ENCODE measurements at places on chromosomes 2 and 18. TPM values are rescaled to one million over a fixed set of nuclear protein-coding genes. Genes with fewer than 3 reads are reported as not detected.

Gene STK25
- 120 TPM for polyA plus RNA-seq

- no peak for DNase-seq
These were observed 289.5 kb upstream of the SLC14A2 start for GRCh38 chr18:45325778-45326177.

GRCh38 chr2:198242093-198242492 lies 437.7 kb downstream of the PLCL1 start:
- DNase-seq: no peak

- DNase-seq: peak; percentile 30
These were observed 61.2 kb downstream of the CCDC85A start for GRCh38 chr2:56244911-56245530.

- DNase-seq: peak; percentile 47
These were observed 21.7 kb downstream of the ZDBF2 start for GRCh38 chr2:206296128-206296527.

GRCh38 chr2:164911832-164912231 lies 43.5 kb downstream of the SLC38A11 start:
- no peak for DNase-seq

DNA sequence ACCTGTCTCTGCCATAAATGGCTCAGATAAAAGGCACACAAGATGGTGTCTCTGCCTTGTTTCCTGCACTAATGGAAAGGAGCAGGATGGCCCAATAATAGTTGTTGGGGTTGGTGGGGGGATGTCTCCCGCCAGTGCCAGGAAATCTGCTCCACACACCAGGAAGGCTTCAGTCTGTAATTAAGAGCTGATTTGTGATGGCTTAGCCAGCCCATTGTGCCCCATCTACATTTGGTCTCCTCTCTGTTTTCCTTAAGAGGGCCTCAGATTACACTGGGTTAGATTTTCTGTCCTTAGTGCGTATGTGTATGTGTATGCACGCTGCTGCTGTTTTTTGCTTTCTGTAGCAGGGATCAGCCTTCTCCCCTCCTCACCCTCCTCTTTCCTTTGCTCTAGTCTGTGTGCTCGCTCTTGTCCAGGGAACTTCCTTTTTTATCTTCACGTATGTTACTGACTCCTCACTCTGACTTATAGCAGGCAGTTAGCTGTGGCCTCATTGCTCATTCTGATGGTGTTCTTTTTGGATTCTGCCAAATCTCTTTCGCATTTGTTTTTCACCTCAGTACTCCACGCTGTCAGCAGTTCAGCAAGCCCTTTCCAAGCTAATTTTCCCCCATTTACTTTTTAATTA lies 33.4 kb upstream of the MGAT5 start:
- no peak for DNase-seq

Gene AGAP1
- 3.0 TPM for polyA plus RNA-seq

Gene APCDD1
- polyA plus RNA-seq: 0.30 TPM

DNA sequence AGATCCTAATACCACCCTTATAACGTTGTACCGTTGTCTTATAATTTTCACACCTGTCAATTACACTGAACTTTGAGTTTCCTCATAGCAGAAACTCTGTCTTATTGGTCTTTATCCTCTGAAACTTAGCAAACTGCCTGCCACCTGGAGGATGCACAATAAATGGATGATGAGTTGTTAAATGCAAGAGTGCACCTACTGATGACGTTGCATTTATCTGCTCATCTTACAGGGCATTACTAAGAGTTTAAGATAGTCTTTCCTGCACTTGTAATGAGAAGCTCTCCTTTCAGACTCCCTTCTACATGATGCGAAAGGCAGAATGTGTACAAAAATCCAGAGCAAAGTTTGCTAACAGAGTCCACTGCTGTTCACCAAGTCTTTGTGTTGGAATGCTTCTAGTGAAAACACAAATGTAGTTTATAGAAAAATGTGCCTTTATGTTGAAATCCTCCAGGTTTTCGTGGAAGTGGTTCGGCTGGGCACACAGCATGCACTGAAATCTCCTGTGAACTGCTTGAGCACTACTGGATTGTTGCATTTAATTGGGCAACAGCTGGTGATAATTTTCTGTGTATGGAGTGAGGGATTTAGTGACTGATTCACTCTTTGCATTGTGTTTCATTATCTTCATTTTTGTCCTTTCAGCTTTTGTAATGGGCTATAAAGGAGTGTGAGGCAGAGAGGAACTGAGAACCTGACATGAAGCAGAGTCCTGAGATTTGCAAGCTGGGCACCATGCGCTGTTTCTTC lies 665.8 kb upstream of the ID2 start:
- DNase-seq: no peak

Gene CXCR1
- polyA plus RNA-seq: not detected

DNA sequence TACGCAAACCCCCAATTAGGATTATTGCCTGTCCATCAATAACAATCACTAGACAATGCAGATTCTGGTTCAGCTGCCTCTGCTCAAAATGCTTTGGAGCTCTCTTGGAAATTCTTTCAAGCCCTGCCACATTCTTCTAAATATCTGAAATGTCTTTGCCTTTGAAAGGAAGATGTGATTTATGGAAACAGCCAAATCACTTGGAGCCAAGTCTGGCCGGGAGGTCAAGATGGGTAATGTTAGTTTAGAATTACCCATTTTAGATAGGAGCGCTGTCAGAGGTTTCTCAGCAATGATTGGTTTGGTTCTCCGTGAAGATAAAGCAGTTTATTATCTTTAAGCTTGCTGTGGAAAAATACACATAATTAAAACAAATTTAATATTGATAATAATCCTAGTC lies 306.7 kb downstream of the SETBP1 start:
- no peak for DNase-seq

DNA sequence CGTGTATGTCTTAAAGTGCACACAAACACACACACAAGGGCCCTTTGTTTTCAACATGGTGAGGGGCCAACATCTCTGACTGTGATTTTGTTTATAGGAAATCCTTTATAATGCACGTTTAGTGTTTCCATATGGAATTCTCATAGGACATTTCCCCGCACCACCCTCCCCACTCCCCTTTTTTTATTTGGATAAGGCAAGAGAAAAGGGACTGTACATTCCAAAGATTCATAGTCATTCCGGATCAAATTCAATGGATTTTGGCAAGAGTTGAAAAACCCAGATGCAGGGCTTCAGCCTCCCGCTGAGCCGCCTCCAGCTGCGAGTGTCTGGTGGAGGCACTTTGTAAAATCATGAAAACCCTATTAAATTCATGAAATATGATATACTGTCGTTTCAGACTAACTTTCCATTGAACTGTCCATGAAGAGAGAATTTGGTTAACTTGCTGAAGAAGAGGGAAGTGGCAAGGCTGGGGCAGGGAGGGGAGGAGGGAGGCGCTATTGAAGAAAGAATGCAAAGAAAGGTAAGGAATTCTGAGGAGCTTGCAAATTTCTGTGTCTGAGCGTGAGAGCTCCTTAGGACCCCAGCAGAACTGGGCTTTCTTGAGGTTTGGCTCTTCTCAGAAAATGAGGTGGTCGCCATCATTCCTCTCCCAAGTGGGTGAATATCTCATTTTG lies 25.8 kb upstream of the SLC14A2 start:
- DNase-seq: peak; percentile 87

GRCh38 chr18:24369426-24369825 lies 28.2 kb downstream of the OSBPL1A start:
- peak; percentile 3 for DNase-seq

Gene REG3G
- polyA plus RNA-seq: not detected

DNA sequence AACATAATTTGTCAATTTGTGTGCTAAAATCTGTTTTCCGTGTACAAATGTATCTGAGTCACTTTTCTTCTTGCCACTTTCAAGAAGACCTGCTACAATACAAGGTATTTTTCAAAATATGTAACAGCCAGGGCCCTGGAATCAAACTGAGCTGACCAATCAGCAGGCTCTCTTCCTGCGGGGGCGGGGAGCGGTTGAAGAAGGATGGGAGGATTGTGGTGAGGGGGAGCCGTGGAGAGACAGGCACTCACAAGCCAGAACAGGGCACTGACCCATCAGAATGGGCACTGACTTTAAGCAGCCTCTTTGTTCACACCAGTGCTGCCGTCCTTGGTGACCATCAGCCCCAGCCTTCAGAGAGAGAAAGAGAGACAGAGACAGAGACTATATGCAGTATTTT lies 40.6 kb upstream of the CCNYL1 start:
- no peak for DNase-seq

- DNase-seq: peak; percentile 42
These were observed 1.3 kb downstream of the CEP68 start for GRCh38 chr2:65057391-65058052.

GRCh38 chr18:75438891-75439290 lies 11.4 kb upstream of the SMIM21 start:
- DNase-seq: peak; percentile 32

DNA sequence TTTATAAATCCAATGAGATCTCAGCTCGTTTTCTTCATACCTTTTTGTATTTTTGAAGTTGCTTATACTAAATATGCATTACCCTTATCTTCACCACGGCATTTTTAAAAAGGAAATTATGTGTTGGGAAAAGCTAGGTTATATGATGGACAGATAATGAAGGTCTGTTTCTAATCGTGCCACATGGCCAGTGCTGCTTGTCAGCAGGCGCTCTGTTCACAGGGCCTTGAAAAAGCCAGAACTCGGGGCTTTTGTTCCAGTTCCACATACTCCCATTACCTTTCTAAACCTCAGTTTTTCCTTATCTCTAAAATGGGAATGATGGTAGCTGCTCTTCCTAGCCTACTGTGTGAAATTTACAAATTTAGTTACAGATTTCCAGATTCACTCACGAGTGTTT lies 42.0 kb downstream of the EPAS1 start:
- DNase-seq: no peak

Gene SH3RF3
- 2.1 TPM for polyA plus RNA-seq

Gene TACR1
- 0.05 TPM for polyA plus RNA-seq

Gene IL18R1
- polyA plus RNA-seq: 1.1 TPM

DNA sequence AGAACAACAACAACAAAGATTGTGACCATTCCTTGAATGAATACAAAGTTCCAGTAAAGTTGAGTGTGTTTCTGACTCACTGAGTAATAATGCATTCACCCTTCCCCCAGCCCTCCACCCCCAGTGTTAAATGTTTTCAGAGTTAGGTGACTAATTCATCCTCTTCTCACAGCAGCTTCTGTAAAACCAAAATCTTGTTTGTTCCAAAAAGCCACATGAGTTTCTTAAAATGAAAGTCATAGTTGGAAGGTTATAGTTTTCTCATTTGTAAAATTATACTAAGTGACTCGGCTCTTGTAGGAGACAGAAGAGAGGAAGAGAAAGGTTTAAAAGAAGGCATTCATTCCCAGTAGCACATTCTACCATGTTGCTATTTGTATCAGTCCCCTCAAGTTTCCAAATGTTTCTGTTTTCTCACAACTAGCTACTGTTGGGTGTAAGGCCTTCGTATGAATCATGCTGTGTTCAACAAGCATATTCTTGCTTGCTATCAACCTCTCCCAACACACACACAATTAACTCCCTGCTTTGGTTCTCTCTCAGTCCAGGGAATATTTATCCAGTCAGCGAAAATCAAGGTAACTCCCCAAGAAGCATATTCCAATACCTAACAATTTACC lies 75.3 kb downstream of the MBD2 start:
- peak; percentile 93 for DNase-seq

GRCh38 chr2:105959357-105959756 lies 214.6 kb downstream of the NCK2 start:
- DNase-seq: no peak

DNA sequence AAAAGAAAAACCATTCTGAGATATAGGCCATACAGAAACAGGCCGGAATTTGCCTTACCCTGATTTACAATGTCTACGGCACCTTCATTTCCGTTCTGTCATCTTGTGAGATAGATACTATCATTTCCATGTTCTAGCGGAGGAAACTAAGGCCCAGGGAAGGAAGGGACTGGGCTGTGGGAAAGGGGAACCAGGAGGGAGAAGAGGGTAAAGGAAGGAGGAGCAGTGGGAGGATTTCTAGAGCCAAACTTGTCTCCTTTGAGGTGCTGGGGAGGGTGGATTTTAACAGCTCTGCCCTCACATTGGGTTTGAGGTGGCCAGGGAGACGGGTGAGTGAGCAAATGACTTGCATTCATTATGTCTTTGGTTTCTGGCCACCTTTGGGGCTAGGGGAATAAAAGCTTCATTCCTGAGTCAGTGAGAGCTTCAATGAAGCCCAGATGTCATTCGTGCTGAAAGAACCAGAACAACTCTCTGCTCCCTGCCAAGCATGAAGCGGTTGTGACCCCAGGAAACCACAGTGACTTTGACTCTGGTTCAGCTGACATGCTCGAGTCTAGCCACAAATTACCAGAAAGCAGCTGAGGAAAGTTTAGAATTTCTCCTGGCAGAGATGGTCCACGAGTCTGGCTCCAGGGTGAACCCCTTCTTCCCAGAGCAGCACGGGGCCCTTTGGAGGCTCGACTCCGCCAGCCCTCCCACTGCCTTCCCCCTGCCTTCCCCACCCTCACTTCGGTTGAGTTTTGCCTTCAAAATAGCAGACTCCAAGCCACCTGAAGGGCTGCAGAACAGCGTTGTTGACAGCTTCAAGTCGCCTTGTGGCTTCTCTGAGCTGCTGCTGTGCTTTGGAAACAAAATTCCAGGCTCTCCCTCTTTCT lies 3.8 kb downstream of the ACTG2 start:
- peak; percentile 93 for DNase-seq

DNA sequence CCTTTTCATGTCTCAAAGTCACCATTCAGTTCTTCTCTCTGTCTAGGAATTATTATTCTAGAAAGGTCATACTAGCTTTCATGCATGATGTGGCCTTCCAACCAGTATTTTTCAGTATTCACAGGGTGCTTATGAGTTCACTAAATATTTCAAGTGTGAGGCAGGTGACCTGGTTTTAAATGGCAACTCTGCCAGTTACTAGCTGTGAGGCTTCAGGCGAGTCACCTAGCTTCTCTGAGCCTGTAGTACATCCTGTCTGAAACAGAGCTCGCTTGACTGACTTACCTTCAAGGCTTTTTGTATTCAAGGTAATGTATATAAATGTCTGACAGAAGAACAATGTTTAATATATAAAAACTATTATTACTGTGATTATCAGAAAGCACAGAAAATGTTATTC lies 19.4 kb upstream of the ACVR1 start:
- peak; percentile 85 for DNase-seq

DNA sequence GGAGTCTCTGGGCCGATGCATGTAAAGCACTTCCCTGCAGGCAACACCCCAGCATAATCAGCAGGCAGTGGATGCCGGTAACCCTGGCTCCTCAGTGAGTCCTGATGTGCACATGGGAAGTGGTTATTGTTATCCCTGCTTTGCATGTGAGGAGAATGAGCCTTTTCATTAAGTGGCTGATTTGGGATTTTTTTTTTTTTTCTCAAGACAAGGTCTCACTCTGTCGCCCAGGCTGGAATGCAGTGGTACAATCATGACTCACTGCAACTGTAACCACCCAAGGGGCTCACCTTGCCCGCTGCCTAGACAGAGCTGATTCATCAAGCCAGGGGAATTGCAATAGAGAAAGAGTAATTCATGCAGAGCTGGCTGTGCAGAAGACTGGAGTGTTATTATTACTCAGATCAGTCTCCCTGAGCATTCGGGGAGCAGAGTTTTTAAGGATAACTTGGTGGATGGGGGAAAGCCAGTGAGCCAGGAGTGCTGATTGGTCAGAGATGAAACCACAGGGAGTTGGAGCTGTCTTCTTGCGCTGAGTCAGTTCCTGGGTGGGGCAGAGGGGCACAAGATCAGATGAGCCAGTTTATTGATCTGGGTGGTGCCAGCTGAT lies 95.4 kb downstream of the SOCS6 start:
- peak; percentile 90 for DNase-seq

Data from GM23248 (cell line).